RPMI8226 (cell line): ENCODE measurements at places on chromosomes 7 and 10.
A peak's percentile ranks its signal among the peaks of the same experiment; 100 is the strongest.

- no peak for DNase-seq
These were observed 86.9 kb downstream of the CXCL12 start for GRCh38 chr10:44297963-44298362.

DNA sequence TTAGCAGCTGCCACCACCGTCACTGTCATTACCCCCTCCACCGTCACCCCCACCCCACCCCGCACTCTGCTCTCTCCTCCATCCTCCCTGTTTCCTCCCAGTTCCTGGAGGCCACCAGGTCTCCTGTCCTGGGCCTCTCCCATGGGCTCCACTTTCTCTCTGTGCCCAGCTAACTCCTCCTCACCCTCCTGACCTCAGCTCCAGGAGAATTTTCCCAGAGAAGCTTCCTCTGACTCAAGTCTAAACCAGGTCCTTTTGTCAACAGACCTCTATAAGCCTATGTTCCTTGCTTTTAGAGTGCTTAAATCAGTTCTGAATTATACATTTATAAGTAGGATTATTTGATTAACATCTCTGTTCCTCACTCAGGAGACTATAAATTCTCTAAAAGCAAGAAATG is 150.0 kb downstream of the ARHGAP12 start:
- no peak for DNase-seq

GRCh38 chr7:117383483-117384189 is 43.7 kb downstream of the ASZ1 start:
- no peak for DNase-seq

DNA sequence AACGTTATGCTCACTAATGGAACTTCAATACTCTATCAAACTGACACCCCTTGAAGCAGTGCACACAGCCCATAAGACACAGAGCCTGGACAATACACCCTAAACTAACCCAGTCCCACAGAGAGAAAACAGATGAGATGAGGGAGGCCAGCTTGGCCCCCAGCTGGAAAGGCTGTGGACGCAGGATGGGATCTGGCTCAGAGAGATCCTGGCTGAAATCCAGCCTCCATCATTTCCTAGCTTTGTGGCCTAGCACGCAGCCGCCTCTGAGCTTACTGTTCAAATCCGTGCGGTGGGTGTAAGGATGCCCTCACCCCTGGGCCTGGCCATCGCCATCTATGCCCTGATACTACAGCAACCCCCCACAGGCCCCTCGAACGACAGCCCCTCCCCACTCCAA is 32.7 kb downstream of the SNX8 start:
- DNase-seq = no peak

DNA sequence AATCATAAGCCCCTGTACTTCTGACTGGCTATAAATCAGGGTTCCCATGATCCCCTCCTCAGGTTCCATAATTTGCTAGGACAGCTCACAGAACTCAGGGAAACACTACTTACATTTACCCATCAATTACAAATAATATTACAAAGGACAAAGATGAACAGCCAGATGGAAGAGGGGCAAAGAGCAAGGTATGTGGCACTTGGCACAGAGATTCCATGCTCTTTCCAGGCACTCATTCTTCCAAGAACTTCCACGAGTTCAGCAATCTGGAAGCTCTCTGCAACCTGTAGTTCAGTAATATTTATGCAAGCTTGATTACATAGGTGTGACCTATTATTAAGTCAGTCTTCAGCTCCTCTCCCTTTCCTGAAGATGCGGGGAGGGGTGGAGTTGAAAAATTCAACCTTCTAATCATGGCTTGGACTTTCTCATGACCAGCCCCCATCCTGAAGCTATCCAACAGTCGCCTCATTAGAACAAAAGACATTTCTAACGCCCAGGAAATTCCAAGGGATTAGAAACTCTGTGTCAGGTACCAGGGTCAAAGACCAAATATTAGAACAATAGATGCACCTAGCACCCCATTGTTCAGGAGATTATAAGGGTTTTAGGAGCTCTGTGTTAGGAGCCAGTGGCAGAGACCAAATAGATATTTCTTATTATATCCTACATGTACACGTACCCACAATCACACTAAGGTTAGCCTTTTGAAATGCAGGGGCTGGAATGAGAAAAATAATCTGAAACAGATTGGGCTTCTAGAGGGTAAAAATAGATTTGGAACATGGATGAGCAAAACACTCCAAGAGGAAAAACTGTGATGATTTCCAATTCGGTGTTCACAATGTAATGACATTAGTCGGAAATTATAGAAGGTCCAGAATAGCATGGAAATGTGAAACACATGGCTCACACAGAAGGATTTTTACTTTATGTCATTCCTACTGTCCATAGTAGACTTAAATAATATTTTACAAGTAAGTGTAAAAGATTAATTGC is 7.0 kb downstream of the ANKMY2 start:
- DNase-seq = no peak

DNA sequence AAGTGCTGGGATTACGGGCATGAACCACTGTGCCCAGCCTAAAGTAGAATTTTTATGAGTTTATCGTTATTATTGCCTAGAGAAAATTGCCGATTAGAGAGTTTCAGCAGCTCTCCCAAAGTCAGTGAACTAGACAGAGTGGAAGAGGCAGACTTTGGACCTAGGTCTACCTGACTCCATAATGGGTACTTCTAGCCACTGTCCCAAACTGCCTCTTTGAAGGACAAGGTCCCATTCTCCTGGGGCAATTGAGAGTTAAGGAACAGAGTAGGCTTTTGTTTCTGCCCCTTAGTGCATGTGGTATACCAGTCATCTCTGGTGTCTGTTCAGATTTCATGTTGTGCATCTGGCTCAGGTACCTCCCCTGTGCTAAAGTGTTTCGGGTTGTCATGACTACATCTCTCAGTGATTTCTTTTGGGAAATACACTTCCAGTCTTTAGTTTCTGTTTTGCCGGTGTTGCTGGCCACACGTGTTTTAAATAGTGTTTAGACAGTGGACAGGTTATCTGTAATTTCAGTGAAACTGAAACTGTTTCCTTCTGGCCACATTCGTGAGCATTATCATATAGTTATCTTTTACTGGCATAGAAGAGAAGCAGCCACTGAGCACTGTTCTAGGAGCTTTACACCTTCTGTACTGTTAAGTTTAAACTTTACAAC is 4.7 kb downstream of the TMEM236 start:
- DNase-seq = peak; percentile 79

DNA sequence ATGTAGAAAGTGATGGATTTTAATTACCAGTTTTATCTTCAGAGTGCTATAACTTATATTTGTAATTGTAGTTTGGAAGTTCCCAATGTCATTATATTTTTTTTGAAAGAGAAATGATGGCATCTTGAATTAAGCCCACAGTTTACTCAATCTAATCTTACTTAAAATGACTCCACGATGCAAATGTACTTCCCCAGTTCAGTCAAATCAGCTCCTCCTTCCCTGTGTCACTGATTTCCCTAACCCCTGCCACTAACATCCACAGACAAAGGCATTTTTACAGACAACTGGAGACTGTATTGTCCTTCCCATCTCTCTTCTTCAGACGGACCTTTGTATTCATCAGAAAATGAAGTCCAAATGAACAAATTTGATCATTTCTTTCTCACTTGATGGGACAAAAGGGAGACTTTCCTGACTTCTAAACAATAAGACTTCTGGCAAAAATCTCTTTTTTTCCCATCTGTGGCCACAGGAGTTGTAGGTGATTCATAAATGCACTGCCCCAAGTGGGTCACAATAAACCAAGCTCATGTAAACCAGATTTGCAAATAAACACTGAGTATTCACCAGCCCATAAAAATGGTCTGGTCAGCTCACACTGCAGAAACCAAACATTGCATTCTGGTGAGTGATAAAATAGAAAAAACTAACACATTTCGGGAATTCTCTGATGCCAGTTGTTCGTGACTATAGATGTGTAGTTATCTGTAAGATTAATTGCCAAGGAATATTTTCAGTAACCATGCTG is 162.9 kb downstream of the FANK1 start:
- no peak for DNase-seq

DNA sequence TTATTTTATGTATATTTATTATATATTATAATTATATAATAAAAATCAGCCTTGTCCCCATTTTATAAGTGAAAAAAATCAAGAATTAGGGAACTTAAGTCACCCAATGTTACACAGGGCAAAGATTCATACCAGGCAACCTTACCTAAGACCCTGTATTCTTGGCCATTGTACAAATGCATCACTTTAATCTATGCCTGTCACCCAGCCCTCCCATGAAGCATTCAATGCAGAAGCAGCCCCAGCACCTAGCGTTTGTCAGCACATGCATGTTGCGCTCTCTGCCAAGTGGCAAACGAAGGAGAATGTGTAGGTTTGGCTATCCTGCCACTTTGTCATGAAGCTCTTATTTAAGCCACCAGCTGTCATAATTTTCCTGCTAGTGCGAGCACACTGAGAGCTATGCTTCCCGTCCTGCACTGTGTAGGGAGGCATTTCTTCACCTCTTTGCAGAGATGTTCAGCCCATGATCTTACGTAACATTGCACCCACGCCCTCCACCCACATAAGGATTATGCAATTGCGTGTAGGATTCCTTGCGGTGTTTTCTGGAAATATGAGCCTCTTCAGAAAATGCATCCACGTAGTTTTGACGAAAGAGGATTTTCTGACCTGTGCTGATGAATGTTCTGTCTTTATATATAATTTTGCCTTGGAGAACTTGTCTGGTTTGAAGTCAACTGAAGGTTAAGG is 7.7 kb upstream of the COBL start:
- no peak for DNase-seq

GRCh38 chr7:114630201-114630990 is 215.8 kb downstream of the FOXP2 start:
- DNase-seq = no peak

DNA sequence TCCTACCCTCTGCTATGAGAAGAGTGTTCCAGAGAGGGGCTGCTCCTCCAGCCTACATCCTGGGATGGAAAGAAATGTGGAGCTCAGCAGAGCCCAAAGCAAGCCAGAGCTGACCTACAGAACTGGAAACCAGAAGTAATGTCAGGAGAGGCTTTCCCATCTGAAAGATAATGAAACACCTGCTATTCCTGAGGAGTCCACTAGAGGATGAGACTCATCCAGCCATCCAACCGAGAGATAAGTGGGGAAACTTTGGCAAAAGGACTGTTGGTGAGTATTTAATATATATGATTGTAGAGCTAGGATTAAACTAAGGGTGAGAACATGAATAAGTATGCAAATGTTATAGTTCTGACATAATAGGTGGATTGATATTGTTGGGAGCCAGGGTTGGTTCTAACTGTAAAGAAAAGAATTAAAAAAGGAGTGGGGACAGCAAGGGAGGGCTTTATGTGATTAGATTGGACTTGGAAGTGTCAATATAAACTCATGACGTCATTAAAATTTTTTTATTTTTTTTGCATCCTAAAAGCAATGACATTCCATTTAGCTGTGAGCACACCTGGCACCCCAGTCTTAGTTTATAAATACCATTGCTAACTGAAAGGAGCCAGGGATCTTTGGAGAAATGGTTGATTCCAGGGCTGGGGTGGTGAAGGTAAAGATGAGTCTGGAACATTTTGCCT is 312.8 kb upstream of the NFE2L3 start:
- no peak for DNase-seq

GRCh38 chr7:21023841-21024484 is 237.3 kb upstream of the SP8 start:
- no peak for DNase-seq

DNA sequence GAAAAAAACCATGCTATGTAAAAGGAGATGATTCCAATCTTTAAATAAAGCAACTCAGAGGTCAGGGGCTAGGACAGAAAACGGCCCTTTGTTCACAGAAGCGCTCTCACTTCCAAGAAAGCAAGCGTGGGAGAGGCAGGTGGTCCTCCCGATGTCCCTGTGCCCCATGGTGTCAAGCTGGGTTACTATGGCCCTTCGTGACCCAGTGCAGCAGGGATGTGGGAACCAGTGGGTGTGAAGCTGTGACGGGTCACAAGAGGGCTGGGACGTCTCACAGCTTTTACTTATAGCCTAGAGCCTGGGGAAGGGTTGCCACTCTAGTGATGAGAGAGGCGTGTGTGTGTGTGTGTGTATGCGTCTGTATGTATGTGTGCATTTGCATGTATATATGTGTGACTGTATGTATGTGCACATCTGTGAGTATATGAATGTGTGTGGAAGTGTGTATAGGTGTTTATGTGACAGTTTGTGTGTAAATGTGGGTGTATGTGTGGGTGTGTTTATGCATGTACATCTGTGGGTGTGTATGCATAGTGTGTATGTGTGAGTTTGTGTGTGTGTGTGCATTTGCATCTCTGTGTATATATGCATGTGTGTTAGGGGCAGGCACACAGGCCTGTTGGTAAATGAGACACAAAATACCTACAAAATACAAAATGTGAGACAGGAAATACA is 25.2 kb downstream of the HTRA1 start:
- DNase-seq = no peak

DNA sequence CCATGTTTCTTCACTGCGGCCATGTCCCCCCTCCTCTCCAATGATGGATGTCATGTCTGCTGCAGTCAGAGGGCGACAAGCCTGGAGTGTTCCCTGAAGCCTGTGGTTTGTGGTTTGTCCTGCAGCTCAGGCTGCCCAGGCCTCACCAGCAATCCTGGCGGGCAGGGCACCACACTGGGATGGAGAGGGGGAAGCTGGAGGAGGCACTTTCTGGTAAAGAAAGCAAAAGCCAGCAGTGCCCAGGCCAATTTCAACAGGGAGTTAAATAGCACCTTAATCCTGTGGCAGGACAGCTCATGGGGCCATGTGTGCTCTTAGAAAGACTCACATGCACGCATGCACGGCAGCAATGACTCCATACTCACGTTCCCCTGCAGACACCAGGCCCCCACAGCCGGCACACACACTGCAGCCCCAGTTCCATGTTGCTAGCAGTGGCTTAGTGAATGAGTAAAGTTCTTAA is 158.3 kb downstream of the EGFR start:
- DNase-seq = no peak

DNA sequence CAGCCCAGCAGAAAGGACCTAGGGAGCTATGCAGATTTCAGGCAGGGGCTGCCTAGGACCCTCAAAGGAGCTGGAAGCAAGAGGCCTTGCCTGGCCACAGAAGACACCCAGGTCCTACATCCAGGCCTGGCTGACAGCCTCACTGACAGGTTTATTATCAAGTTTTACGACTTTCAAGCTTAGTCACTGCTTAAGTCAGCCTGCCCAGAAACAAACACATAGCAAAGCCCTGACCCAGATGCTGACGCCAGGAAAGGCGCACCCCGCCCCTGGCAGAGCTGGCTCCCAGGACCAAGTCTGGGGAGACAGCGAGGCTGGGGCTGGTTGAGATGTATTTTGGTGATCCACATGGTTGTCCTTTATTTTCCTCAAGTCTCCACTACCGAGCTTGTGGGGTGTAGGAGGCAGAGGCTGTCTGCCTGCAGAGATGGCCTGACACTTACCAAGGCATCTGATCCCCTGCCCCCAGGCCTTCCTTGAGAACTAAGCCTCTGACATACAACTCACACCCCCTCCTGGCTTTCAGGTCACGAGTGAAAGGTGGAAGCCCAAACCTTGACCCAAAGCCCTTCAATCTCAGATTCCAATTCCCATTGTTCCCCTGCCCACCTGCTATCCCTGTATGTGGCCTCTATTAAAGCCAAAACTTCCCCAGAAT is 80.7 kb upstream of the EMX2 start:
- DNase-seq = no peak
